Endothelial cell of umbilical vein (primary cell): ENCODE measurements at places on chromosomes 2 and 18.

DNA sequence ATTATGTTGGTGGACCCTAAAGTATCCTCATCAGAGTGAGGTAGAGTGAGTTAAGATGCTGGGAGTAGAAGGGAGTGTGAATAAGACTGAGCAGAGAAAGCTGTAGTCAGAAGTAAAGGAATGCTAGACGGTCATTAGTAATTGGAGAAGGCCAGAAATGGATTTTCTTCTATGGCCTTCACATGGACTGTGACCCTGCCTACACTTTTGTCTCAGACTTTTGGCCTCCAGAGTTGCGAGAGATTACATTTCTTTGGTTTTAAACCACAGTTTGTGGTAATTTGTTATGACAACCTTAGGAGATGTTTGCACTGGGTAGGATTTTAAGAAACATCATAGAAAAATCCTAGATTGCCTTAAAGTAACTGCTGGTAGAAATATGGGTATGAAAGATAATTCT lies 1267.7 kb upstream of the TMEFF2 start:
- DNase-seq, result no peak

- DNase-seq, result no peak
These were observed 41.6 kb downstream of the NDC80 start for GRCh38 chr18:2612996-2613395.

DNA sequence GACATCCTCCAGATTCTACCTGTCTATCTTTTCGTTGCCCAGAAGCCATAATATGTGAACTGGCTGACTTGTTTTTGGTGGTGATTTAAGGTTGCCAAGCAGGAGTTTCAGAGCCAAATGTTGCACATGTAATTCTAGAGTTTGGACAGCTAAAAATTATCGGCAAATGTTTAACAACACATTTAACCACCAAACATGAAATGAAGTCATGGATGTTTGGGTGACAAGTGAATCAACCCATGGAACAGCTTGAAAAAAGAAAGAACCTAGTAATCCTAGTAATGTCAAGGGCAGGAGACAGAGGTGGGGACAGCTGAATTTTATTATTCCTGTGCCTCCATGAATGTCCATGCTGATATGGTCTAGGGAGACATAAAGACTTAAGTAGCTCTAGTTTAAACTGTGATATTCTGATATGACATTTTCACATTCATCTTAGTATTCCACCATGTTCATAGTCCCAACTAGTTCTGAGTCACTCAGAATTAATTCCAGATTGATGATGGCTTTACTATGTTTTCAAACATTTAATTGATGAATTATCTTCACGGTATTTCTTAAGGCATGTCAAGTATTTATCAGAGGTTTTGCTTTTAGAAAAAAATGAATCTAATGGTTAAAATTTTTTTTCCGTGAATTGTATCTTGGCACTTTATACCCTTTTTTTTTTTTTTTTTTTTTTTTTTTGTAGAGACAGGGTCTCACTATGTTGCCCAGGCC lies 101.7 kb downstream of the SOCS6 start:
- no peak for DNase-seq

DNA sequence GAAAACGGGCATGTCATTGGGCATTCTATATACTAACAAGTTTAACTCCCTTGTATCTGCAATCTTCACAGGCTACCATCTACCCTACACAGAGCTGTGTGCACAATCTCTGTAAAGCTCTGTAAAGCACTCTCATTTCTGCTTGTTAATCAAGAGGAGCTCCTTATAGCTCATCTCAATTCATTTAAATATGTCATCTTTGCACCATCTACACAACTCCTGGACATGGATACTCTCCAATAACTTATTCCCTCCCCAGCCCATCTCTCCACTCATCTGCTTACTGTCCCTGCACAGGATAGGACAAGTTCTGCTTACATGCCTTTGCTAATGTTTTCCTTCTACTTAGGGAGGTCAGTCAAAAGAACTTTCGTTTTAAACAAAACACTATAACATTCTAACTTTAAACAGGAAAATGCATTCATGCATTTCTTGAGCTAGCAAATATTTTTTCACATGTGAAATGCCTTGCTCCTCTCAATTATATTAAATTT lies 61.4 kb downstream of the DPP4 start:
- DNase-seq, result peak; percentile 37

- DNase-seq, result no peak
These were observed 841.0 kb upstream of the CELF4 start for GRCh38 chr18:38406607-38407006.

DNA sequence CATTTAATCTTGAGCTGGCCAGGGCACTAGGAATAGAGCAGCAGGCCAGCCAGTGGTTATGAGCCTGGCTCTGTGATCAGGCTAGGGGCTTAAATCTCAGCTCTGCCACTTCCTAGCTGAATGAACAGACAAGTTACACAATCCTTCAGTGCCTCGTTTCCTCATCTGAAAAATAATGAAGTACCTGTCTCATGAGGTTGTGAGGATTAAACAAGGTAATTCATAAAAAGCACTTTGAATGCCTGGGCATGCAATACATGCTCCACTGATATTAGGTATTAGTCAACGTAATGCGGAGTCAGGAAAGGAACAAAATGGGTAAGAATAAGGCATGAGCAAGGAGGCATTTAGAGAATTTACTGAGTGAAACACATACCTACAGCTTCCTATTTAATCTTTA lies 100.2 kb downstream of the CCBE1 start:
- DNase-seq, result no peak

GRCh38 chr2:219525533-219526232 lies 11.4 kb downstream of the ASIC4 start:
- DNase-seq, result no peak

DNA sequence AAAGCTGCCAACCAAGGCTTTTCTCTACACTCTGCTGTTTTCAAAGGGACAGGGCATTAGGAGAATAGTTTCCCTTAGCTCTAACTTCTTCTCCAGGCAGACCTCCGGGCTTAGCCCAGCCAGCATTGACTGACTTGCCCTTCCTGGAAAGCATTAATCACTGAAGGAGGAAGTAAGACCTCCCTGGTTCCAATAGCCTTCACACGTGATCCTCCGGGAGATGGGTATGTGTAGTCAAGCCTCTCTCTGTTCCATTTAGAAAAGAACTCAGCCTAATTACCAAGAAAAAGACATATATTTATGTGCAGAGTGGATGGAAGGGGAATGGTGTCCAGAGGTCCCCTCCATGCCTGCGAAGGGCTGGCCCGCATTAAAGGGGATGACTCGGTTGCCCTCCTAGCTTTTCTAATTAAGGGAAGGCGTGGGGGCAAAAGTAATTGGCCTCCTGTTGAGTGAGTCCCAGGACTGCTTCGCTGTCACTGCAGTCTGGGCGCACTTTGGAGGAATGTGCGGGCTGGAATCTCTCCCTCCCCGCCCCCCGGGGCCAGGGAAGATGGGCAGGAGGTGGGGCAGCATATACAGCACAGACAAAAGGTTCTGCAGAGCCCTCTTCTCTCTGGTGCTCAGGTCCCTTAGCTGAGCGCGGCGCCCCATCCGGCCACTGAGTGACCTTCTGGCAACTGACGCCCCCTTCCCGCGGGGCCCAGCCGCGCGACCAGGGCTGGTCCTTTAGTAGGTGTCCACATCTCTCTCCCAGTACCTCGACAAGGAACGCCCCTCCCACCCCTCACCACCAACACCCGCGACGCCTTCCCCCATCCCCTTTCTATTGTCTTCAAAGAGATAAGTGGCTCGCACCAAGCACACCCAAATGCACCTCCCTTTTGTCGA lies 686.0 kb downstream of the NRXN1 start:
- DNase-seq, result no peak

GRCh38 chr18:12057419-12058039 lies 36.1 kb upstream of the ANKRD62 start:
- DNase-seq, result no peak

DNA sequence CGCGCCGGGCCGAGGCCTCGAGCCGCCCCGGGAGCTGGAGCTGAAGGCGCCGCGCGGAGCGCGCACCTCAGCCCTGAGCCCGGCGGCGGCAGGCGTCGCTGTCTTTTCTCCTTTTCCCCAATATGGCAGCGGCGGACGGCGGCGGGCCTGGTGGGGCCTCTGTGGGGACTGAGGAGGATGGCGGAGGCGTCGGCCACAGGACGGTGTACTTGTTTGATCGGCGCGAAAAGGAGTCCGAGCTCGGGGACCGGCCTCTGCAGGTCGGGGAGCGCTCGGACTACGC lies 369 bp downstream of the SMCHD1 start:
- DNase-seq, result no peak

- no peak for DNase-seq
These were observed 73.5 kb downstream of the MGAT5 start for GRCh38 chr2:134327367-134327766.

GRCh38 chr2:3487028-3487425 lies 32.3 kb downstream of the ADI1 start:
- no peak for DNase-seq

DNA sequence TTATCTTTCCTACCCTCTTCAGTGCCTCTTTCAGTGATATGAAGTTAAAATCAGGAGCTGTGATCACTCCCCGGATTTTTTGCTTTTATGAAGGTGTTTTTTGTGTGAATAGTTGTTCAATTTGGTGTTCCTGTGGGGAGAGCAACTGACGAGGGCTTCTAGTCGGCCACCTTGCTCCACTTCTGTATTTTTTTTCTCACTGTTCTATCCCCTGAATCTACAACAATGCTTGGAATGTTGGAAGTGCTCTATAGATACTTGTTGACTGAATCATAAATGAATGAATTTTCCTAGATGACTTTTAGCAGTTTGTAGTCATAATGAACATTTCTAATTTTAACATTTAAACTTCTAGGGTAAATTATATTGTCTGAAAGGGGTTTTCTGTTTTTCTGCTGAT lies 247.3 kb downstream of the ZNF385B start:
- no peak for DNase-seq

DNA sequence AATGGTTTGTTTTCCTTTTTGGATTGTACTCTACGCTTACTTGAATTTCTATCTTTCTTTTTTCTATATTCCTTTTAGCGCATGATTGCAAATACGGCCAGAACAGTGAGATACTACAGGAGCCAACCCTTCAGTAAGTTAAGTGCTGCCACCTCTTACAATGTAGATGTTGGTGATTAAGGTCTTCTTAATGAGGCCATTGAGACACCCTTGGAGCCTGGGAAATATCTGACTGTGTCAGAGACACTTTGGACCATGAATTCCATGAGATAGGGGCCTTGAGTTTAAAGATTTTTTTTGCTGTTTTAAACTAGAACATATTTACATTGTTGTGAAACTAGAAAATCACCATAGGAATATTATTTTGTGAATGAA lies 27.1 kb upstream of the MAP3K20 start:
- no peak for DNase-seq

GRCh38 chr2:66543257-66543767 lies 108.4 kb downstream of the MEIS1 start:
- no peak for DNase-seq

DNA sequence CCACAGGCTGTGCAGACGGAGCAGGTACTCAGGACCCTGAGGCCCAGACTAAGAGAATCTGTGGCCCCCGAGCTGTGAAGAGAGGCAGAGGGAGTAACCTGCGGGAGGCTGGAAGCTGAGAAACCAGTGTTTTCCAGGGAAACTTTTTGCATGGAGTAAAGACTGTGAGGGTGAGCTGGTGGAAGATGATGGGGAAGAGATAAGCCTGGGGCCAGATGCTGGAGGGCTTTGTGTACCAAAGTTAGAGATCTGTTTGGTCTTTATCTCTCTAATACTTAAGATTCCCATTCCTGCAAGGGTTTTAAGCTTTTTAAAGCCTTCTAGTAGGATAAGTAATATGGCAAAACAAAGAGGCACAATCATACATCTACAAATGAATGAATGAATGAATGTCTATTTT lies 43.7 kb upstream of the MEX3C start:
- no peak for DNase-seq

DNA sequence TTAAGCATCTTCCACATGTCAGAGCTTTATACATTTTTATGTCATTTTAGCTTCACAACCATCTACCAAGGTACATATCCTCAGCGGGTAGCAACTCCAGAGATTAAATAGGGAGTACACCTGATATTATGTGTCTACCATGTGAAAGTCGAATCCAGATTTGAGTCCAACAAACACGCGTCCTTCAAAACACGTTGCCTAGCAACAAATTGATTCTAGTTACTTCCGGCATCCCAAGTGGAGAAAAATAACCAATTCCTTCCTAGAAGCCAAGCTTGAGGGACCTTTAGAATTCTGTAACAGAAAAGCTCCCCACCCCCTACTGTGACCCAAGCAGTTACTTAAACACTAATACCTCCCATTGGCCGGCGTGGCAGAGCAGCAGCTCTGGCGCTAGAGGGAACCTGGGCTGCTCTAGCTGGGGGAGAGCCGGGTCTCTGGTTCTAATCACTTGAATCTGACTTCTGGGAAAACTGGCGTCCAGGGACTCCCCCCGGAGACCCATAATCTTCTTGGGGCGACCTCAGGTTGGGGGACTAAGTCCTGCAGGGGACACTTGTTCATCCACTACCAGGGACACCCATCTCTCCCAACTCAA lies at the start of gene ERICH2:
ERICH2 (plus strand) TSS at position 371 of the 598 bp plus-strand sequence. CDS start 304 bp downstream, outside the sequence.
- DNase-seq, result peak; percentile 11

- DNase-seq, result no peak
These were observed 226.2 kb upstream of the RAB6C start for GRCh38 chr2:129753261-129753660.

- peak; percentile 10 for DNase-seq
These were observed 200.4 kb upstream of the SH3BP4 start for GRCh38 chr2:234751275-234751973.

- no peak for DNase-seq
These were observed 6.9 kb upstream of the CASP10 start for GRCh38 chr2:201176081-201176481.

DNA sequence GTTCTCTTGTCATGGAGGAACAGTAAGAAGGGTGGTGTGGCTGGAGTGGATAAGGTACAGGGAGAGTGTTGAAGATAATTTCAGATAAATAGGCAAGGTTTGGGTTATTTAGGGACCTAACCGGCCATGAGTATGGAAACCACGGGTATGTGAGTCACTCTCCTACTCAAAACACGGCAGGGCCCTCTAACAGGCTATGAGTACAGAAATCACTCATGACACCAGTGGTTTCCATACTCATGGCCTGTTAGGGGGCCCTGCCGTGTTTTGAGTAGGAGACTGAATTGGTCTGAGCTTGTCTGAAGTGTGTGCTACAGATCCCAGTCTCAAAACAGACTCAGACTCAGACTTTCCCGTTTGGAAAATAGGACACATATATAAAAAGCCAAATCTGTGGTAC lies 428.4 kb upstream of the HNMT start:
- DNase-seq, result no peak

- no peak for DNase-seq
These were observed 50.9 kb downstream of the ARHGEF4 start for GRCh38 chr2:130887643-130888042.

DNA sequence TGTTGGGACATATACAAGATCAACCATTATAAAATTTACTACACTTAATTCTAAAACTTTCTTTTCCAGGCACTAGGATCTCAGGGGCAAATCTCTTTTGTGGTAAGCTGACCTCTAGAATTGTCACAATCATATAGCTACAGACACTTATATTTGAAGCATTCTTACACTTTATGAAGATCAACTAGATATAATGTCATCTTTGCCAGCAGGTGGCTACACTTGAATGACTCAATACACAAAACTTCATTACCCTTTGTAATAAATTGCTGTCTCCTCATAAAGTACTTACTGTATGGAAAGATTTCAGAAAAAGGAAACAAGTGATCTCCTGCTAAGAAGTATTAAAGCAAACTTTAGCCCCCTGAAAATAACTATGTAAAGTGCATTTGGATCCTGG lies 77.8 kb downstream of the RDH14 start:
- no peak for DNase-seq
